ENCODE measurements at places on chromosomes 16 and 17. TPM values are rescaled to one million over a fixed set of nuclear protein-coding genes. Genes with fewer than 3 reads are reported as not detected.
A peak's percentile ranks its signal among the peaks of the same experiment; 100 is the strongest.

GRCh38 chr16:78278056-78278450 lies 178.6 kb downstream of the WWOX start:
- DNase-seq = no peak

- DNase-seq = peak; percentile 43
These were observed 21.2 kb downstream of the PEMT start for GRCh38 chr17:17570140-17570797.

Gene AGRP
- total RNA-seq = not detected

DNA sequence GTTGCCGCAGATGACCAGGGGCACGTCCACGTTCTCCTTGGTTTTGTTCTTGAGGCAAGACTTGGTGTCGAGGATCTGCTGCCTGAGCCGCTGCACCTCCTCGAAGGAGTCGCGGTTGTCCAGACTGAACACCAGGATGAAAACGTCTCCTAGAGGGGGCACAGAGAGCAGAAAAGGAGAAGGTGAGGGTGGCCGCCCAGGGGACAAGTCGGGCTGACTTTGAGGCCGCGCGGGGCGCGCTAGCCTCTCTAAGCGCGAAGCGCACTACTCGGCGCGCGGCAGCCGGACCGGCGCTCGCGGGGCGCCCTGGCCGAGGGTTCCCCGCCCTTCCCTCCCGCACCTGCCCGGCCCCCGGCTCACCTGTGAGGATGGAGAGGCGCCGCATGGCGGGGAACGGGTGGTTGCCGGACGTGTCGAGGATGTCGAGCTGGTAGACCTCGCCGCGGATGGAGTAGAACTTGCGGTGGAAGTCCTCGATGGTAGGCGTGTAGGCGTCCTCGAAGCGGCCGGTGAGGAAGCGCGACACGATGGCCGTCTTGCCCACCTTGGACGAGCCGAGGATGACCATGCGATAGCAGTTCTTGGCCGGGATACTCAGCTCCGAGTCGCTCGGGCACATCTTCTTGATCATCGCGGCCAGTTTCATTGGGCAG lies 533 bp downstream of the RASD1 start:
- peak; percentile 53 for DNase-seq

DNA sequence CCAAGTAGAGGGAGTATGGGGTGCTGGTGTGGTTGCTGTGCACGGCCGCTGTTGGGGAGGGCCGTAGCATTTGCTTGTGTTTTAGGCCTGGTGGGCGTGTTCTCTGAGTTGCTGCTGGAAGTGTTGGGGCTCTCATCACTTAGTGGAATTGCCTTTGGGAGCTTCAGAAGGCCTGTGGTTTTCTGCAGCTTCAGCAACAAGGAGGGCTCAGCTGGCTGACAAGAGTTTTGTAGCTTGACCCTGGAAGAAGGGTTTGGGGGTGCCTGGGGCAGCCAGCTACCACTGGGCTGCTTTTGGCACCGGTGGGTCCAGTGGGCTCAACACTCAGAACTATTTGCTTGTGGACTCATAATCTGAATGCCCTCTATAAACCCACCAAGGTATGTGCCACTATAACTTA lies 30.9 kb downstream of the HAPSTR1 start:
- DNase-seq = no peak

Gene TMEM238L
- not detected for total RNA-seq

- peak; percentile 57 for DNase-seq
These were observed 12.8 kb upstream of the CCL8 start for GRCh38 chr17:34306466-34306865.

DNA sequence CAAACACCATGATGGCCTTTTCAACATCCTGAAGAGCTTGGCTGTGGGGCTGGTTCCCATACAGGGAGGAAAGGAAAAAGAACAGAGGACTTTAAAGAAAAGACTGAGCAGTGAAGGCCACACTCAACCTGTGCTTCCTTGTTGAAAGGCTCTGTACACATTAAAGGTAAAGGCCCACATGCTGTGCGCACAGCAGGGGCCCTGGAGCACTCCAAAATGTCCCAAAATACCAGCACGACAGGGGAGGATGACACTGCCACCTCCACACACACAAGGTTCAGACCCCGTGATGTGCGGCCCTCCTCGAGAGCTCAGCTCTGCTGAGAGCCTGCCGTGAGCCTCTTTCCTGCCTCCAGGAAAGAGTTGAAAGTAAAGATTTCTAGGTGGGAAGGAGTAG lies 36.5 kb downstream of the FANCA start:
- no peak for DNase-seq

Data from lung microvascular endothelial cell (primary cell).